ENCODE measurements at places on chromosomes 4 and X. TPM values are rescaled to one million over a fixed set of nuclear protein-coding genes. Genes with fewer than 3 reads are reported as not detected.

Gene PI4K2B
- total RNA-seq: 38.6 TPM

Gene MAGEB2
- total RNA-seq: not detected

Gene NEUROG2
- 0.13 TPM for total RNA-seq

Gene TEC
- total RNA-seq: 4.2 TPM

Gene GYPB
- total RNA-seq: not detected

Gene GNRHR
- total RNA-seq: not detected

Gene PCDH18
- total RNA-seq: not detected

Gene MGAT4D
- not detected for total RNA-seq

Gene SLC10A4
- not detected for total RNA-seq

DNA sequence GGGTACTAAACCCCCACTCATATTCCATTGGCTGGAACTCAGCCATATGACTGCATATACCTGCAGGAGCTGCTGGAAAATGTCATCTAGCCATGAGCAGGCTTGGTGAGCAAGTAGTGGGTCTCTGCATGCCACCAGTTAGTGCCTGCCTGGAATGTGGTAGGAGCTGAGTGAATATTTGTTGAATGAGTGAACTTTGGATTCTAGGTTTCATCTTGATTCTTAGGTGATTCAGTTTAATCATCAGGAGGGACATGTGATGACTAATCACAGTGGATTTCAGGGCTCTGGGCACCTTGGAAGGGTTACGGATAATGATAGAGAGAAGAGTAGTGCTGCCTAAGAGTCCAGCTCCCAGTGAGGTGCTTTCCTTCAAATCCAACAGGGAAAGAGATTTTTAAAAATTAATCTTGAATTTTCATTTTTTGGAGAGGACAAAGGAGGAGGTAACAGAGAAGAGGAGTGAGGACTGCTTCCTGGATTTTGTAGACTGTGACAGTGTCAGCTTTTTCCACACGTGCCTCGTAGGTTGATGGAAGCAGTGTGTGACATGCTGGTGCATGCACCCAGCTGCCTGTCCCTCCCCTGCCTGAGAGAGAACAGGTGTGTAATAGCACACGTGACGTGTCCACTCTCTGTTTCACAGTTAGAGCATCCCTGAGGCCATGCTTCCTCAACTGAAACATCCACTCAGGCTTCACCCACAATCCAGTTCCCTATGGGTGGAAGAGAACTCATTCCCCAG is 30.4 kb downstream of the NHS start:
- DNase-seq: no peak

DNA sequence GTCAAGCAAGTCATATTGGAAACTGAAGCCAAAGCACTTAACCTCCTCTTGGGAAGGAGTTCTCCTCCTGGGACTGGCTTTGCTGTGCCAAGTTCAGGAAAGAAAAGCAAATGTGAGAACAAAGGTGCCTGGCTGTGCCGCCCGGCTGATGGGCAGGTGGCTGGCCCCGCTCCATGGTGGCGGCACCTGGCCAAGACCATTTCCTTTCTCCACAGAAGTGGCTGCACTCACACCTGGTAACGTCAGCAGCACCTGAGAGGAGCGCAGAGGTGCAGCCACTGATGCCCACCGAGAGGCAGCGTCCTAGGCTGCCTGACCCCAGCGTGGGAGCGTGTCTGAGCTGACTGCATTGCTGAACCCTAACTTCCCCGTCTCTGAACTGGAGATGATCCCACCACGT is 54.3 kb downstream of the DCTD start:
- DNase-seq: no peak

- DNase-seq: no peak
Observed at GRCh38 chr4:100261346-100261745, 71.1 kb upstream of the DDIT4L start.

DNA sequence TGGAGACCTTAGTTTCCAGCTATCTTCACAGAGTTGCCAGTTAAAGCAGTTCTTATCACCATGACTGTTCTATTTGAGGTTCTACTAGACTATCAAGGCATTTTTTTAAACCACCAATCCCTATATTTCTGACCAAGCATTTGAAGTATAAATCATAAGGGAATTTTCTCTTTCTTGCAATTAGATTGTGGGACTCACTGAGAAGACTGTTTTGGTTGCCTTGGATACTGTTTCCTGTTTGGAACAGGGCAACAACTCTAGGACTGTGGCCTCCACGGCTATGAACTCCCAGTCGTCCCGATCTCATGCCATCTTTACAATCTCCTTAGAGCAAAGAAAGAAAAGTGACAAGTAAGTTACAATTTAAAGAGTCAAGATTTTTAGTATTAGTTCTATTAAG is 11.8 kb downstream of the KIF4A start:
- DNase-seq: no peak

DNA sequence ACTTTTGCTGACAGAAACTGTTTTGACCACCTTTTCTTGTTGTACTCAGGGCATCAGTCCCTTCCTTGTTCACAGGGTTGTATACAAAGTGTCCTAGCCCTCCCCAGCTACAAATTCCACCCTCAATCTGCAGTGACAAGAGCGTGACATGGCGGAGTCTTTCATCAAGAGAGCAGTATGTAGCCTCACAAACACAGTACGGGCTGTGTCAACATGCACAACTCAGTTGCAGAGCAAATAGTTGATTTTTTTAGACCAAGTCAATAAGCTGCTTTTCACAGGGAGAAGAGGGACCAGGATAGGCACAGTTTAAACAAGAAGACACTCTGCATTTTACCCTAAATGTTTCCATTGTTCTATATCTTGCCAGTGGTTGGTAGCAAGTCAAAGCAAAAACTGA is 8.6 kb upstream of the HS6ST2 start:
- DNase-seq: no peak

- DNase-seq: no peak
Observed at GRCh38 chr4:88308587-88308986, 24.2 kb upstream of the PPM1K start.

- DNase-seq: no peak
Observed at GRCh38 chr4:99762728-99763127, 53.9 kb upstream of the DAPP1 start.

DNA sequence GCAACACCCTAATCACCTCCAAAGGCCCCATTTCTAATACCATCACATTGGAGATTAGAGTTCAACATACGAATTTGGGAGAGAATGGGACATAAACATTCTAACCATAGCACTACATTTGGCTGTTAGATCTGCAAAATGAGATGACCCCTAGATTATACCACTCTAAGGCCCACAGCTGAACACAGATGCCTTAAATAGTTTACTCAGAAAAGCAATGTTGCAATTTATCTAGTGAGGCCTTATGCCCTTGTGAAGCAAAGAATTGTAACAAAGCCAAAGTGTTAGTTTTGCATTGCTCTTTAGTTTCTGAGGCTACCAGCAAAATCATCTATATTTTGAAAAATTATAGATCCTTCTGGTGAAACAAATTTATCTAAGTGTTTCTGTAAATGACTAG is 31.6 kb upstream of the ARHGEF6 start:
- no peak for DNase-seq

GRCh38 chr4:148495463-148495862 is 53.2 kb upstream of the NR3C2 start:
- no peak for DNase-seq

- DNase-seq: no peak
Observed at GRCh38 chrX:43068639-43069038, 290.7 kb upstream of the PPP1R2C start.

DNA sequence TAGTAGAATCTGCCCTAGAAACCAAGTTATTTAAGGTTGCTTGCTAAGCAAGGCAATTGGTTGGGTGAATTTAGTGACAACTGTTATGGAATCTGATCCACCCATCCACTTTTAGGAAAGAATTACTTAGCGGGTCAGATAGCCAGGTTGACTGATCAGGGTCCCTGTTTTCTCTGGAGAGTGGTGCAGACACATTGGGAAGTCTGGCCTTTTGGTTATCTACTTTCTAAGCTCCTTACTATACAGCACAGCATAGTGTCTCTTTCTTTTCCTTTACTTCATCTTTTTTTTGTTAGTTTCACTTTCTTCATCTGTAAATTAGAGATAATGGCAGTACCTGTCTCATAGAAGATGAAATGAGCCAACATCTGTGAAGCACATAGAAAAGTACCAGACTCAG is 7.4 kb downstream of the HERC3 start:
- no peak for DNase-seq

DNA sequence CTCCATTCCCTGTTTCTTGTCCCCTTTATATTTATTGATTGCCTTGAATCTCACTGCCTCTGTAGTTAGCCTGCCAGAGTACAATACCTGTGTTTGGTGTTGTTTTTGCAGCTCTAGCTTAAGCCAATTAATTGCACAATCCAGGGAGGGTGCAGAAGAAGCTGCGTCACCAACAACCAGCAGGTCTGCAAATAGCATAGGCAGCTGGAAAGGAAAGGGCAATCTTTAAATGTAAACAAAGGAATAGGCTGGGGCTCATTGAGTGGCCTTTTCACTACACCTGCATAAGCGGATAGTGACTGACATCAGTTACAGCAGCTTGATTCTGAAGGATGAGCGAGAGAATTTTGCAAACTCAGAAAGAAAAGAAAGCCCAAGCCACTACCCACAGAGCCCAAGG is 106.8 kb upstream of the RAI2 start:
- no peak for DNase-seq

DNA sequence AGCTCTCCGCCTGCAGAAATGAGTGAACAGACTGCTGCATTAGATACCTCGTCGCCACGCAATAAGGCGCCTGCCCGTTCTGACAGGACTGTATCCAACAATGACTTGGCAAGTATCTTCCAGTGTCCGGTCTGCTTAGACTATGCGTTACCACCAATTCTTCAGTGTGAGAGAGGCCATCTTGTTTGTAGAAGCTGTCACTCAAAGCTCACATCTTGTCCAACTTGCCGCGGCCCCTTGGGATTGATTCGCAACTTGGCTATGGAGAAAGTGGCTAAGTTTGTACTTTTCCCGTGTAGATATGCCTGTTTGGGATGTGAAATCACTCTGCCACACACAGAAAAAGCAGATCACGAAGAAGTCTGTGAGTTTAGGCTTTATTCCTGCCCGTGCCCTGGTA is 172.0 kb upstream of the MAGEB16 start:
- no peak for DNase-seq

- DNase-seq: no peak
Observed at GRCh38 chr4:99417125-99417524, 18.0 kb downstream of the ADH7 start.

DNA sequence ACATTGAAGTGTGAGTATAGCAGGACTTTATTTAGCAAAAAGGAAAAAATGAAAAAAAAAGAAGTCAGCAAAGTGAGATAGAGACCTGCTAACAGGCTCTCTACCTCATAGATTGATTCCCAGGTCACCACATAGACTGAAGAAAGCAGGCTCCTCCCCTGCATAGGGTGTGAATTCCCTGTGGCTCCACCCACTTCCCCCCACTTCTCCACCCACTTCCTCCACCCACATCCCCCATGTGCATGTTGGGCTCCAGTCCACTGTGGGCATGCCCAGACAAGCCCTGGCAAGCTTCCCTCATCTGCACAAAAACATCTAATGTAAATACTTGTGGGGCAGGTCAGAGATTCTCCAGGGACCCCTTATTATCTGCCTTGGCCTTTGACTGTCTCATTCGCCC is 97.8 kb downstream of the TMEM47 start:
- DNase-seq: peak; percentile 1

DNA sequence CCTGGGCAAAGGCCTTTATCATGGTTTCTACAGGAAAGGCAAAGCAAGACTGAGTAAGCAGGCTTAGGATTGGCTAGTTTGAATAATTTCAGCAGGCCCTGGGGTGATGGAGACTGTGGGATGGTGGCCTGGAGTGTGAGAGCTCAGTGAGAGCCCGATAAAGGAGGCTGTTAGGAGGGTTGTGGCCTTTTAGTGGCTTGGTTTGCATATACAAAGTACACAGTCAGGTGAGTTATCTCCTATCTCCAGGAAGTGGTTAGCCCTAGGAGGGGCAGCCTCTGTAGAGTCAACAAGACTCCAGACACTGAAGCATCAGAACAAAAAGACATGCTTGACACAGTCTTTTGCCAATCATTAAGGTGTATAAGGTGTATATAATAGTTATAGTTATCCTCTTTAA is 157.2 kb downstream of the CFAP299 start:
- peak; percentile 64 for DNase-seq

- no peak for DNase-seq
Observed at GRCh38 chrX:35841872-35842271, 43.7 kb downstream of the MAGEB16 start.

- DNase-seq: no peak
Observed at GRCh38 chrX:15672881-15673280, 8.3 kb upstream of the CLTRN start.

GRCh38 chr4:145679991-145680455 is at the start of gene C4orf51:
TSS of gene C4orf51 (plus strand) at chr4:145680146. CDS start at chr4:145680204, 58 bp downstream.
- DNase-seq: no peak

- no peak for DNase-seq
Observed at GRCh38 chrX:53246231-53246630, 21.2 kb upstream of the KDM5C start.
